ENCODE measurements at places on chromosomes 6 and 20.

GRCh38 chr6:84172080-84172479 lies 55.4 kb downstream of the CEP162 start:
- no peak for DNase-seq

DNA sequence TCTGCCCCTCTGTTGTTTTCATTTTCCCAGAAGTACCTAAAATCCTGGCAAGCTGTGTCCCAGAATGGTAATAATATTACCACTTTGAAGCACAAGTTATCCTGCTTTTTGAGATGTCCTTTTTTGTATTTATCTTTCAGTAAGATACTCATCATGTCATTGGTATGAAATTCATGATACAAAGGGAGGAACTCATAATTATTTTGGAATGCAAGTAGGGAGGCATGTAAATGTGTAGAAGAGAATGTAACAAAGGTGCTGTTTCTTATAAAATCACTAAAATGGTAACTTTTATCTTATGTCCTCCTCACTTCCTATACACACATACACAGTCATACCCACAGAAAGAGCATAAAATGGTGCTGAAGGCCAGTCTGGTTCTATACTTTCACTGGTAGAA lies 109.9 kb downstream of the CD2AP start:
- DNase-seq, result no peak

- DNase-seq, result no peak
These were observed 335.5 kb upstream of the NOX3 start for GRCh38 chr6:155791186-155791585.

DNA sequence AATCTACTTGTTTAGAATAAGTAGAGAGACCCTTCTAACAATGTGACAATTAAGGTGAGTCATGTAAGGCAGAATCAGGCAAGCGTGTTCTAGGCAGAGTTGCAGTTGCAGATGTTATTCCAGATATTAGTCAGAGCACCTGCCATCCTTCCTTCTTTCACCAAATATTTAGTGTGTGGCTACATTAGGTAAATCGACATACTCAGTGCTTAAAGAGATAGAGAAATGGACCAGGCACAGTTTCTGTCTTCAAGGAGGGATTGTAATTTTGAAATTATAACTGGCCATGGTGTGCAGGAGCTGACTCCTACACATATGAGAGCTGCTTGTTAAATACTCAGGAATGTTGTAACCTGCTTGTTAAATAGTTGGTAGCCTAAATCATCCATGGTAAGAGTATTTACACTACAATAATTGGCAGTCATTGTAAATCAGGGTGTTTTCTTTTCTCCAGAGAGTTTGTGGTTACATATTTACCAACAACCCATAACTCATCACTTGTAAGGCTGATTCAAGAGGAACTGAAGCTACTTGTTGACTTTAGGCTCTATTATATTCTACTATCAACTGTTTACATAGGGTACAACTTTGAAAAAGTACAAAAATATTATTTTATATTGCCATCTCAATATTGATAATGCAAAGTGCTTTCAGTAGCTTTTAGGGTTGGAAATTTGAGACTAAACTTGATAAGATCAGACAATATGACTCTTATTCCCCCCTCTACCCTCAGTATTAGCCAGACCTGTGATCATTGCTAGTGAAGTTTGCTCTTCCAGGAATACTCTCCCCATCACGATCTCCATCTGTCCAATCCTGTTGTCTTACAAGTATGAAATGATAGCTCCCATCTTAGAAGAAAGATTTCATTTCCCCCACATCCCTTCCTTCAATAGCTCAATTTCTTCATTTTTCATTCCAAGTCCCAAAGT lies 607.1 kb downstream of the COL12A1 start:
- DNase-seq, result no peak

- DNase-seq, result no peak
These were observed 68.8 kb downstream of the LAMP5 start for GRCh38 chr20:9583151-9583550.

GRCh38 chr20:55935448-55936208 lies 69.7 kb downstream of the CBLN4 start:
- no peak for DNase-seq

DNA sequence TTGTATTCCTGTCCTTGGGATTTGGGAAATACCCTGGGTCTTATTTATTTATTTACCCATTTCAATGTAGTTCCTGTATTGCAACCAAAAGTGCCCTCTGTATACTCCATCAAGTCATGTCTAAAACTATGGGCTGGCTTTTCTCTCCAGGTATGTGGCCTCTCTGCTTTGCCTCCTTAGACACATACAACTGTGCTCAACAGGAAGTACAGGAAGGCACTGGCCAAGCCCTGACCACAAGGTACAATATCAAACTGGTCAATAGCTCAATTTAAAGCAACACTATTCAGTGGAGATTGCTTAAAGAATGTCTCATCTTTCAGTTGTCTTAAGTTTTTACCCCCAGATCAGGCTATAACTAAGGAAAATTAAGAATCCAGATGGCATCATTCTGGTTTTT lies 42.3 kb upstream of the SLC24A3 start:
- DNase-seq, result no peak

GRCh38 chr6:43506667-43507471 lies 3.3 kb downstream of the LRRC73 start:
- DNase-seq, result peak; percentile 68

DNA sequence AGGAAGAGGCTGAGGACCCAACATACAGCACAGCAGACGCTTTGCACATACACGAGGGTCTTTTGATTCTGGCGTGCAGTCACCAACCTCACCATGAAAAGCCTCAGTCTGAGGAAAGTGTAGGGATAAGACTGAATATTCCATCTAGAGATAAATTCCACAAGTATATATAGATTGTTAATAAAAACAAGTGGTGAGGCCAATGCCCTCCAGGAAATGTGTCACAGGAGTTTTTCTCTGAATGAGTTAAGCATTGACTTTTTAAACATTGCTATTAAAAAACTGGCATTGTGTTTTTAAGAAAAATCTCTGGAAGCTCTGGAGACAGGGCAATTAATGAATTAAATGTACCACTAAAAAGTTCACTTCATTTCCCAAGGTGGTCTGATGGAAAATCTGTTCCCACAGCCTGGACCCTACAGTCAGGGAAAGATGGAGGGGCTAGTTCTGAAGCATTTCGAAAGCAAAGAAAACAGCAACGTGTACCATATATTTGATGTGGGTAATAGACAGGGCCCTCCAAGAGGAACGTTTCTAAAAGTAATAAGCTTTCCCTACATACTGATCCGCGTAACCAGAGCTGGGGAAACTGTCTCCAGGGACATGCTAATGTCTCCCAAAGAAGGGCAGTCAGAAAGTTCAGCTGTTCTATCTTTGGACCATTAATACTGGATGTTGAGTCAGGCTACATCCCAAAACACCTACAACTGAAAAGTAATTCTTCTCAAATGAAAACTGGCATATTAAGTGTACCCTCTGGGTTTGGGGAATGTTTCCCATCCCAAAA lies 301.1 kb downstream of the FOXC1 start:
- DNase-seq, result no peak

- no peak for DNase-seq
These were observed 256.3 kb upstream of the TAB2 start for GRCh38 chr6:149060985-149061760.

DNA sequence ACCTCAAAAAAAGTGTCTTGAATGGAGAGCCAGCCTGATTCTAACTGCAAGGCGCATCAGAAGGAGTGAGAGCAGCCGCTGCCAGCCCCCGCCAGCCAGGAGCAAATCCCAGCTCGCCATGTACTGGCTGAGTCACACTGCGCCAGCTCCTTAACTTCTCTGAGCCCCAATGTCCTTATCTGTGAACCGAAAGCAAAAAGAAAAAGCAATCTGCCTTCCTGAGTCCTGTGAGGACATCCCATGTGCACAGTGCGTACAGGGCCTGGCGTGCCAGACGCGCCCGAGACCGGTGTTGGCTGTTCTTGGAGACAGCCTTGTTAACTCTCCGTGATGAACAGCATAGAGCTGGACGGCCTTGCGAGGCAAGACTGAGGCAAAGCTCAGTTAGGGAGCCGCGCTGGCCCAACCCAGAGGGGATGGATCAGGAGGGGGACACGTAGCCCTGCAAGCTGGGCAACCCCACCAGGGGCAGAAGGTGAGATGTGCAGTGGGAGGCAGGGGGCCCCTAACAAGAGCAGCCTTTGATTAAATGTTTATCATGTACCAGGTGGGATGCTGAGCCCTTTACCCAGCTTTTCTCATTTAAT lies 122.7 kb downstream of the AGPAT4 start:
- no peak for DNase-seq

- DNase-seq, result no peak
These were observed 48.5 kb upstream of the SUPT3H start for GRCh38 chr6:45426251-45426650.

GRCh38 chr6:90095145-90095544 lies 200.9 kb downstream of the GJA10 start:
- no peak for DNase-seq

DNA sequence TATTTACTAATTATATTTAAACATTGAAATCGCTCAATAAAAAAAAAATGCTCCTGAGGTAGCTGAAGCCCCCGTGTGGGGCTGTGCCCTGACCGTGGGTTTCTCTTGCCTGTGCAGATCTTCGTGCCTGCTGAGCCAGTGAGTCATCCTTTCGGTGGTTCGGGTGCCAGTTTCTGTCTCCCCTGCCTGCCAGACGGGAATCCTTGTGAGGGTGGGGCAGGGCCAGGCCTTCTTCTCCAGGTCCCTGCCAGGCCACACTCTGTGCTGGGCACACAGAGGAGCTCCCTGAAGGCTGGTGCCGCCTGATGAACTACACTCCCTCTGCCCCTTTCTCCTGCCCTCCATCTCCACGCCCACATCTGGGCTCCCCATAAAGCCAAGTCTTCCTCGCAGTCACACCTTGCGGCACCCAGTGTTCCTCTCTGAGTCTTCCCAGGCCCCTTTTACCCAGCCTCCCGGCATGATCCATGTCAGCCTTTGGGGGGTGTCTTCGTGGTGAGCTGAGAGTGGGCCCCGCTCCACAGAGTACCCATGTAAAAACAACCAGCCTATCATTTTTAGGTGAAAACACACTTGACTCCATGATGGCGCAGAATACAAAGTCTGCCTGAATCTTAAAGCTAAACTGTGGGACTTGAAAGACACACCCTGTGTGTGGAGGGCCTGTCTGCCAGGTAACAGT lies 19.3 kb downstream of the FGD2 start:
- no peak for DNase-seq

DNA sequence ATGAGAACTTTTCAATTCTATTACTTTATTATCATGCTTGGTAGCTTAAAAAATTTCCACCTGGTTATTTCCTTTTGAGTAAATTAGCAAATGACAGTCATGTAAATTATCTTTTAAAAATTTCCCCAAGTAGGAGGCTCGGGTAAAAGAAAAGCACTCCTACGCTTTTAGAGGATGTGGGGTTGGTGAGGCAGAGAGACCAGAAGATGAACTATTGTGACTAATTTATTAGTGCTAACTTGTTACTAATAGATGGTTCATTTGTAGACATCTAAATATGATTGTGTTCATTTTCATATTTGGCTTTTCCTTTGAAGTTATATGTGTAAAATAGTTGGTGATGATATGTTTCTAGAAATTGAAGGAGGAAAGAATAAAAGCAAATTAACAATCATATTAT lies 27.0 kb downstream of the ZNF292 start:
- no peak for DNase-seq

- no peak for DNase-seq
These were observed 46.1 kb downstream of the POU3F2 start for GRCh38 chr6:98880486-98880885.

GRCh38 chr6:126821706-126822105 lies 296.8 kb upstream of the RSPO3 start:
- no peak for DNase-seq

DNA sequence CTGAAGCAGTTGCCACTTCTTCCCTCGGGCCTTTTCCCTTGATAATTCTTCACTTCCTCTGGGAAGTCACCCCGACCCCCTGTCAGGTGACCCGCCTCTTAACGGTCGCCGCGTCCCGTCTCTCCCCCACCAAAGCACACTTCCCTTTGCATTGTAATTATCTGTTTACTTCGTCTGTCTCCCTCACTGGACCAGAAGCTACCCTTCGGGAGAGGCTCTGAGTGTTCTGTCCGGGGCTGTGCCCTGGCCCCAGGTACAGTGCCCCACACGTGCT lies 771 bp upstream of the SNAI1 start:
- no peak for DNase-seq

DNA sequence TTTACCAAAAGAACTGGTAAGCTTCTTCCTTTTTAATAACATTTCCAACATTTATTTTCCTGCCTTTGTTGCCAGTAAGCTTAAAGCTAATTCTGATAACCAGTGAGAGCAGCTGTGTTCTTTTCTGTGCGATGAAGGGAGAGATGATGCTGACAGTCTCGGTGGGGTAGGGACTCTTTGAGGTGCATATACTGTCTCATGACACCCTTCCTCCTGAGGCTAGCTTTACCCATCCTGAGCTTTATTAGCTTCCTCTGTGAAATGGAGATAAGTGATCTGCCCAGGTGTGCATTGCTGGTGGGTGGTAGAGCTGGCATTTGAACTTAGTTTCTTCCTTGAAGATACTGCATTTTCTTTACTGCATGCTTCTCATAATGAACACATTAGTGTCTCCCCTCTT lies 92.5 kb downstream of the LRRC1 start:
- DNase-seq, result no peak

DNA sequence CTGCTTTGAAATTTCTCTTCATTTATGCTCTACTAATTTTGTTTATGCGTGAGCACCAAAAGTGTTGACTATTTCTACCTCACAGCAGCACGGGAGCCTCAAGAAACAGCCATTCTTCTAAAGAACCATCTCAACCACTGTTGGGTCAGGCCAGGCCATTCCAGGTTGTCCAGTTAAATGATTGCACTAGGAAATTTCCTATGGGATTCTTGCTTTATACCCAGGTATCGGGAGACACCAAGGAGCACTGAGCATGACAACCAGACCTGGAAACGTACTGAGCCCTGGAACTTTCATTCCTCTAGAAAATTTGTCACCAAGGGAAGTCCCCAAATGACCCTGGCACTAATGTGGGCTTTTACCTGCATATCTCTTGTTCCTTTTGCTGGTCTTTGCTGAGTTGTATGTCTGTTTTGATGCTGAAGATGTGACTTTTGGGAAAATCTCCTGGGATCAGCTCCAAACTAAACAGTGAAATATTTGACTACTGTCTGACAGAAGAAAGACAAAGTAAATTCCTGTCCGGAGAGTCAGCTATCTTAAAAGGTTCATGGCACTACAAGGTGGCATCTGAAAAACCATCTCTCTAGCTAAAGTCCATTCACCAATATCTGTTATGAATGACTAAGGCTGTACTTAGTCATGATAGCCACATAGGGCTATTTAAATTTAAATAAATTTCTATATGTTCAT lies 70.5 kb downstream of the SNAP25 start:
- DNase-seq, result no peak

DNA sequence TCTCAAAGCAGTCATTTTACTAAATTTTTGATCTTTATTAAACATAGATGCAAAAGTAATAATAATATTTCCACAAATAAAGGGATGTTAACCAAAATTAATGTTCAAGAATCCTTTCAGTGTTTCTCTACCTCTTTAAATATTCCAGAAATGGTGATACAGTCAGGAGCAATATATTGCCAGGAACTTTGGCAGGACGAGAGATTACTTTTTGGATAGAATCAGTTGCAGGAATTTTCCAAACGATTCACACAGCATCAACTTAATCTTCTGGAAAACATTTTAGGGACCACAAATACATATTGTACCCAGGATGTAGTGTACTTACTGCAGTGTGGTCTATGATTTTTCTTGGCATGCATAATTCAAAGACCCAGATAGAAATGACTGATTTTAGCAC lies 125.7 kb downstream of the LAMA2 start:
- no peak for DNase-seq

Data from activated T-helper 1 cell treated with anti-CD3 and anti-CD28 coated beads, Interleukin-2, amount 50 U/mL, for 16 hours (primary cell).